ENCODE measurements at places on chromosomes 3 and 15.
A peak's percentile ranks its signal among the peaks of the same experiment; 100 is the strongest.

DNA sequence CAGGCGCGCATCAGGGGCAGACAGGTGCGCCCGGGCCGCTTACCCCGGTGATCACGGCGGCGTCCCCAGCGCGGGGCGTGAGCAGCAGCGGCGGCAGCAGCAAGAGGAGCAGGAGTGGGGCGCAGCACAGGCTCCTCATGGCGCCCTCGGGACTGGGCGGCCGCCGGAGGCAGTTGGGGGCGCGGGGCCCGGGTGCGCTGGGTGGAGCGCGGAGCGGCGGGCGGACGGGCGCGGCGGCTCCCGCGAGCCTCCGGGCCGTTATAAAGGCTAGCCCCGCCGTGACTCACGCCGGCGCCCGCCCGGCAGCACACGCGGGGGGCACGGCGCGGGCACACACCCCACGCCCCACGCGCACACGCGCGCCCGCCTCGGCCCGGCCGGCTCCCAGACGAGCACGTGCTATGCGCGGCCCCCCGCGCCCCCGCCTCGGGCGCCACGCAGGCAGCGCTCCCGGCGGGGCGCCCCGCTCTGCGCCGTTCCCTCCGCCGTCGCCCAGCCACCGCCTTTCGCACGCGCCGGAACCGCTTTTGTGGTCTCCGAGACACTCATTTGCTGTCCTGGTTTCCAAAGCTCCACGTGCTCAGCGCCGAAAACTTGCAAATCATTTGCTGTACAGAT lies at the start of gene PROK2:
TSS of gene PROK2 (minus strand) at position 235 of the 618 bp plus-strand sequence. CDS start at position 139, 96 bp downstream.
- no peak for DNase-seq

GRCh38 chr3:129560269-129560787 lies 17.4 kb downstream of the H1-8 start:
- peak; percentile 51 for DNase-seq

GRCh38 chr15:25797936-25798901 lies 64.9 kb downstream of the ATP10A start:
- DNase-seq: no peak

DNA sequence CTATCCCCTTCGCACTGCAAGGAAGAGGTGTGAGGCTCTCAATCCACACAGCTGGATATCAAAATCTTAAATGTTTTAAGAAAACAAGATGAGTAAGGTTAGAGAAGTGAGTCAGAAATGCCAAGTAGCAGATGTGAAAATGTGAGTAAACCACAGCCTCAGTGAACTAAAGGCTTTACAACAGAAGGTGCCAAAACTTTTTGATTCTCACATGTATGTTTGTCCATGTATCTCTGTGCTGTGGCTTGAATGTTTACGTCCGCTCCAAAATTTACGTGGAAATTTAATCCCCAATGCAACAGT lies 126.8 kb upstream of the PFN2 start:
- DNase-seq: no peak

DNA sequence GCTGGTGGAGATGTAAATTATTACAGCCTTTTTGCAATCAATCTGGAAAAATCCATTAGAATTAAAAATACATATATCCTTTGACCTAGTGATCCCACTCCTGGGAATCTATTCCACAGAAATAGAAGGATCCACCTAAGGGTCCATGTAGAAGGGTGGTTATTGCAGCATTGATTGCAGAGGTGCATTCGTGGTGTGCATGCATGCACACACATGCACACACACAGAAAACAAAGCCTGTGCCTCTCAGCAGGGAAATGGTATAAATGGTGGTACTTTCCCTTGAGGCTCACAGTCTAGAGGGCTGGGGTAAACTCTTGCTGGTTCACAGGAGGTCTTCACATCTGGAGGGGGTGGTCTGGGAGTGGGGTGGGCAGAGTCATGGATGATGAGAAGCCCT lies 19.4 kb upstream of the ADPGK start:
- no peak for DNase-seq

GRCh38 chr15:39331584-39331983 lies 249.3 kb upstream of the THBS1 start:
- DNase-seq: no peak

DNA sequence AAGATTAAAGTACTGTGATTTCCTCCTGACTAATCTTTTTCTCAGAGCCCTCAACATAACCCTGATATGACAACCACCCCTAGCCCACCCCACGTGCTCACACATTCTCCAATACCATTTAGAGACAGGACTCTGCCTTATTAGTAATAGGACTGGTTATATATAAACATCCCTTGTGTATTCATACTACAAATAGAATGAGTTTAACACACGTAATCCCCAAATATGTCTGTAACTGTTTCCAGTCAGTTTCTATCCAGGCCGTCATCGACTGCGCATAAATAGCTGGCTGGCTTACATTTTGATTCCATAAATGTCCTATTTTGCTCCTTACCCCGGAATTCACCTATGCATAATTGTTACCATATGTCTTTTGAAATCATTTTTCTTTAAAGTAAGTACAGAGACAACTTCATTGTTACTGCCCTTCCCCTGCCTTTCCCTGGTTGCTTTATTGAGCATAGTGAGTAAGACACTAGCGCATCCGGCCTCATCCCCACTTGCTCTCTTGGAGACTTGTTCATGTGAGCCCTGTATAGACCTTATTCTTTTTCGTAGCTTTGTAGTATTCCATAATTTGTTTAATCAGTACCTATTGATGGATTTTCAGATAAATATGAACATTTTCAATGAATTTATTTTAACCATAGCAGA lies 3.5 kb upstream of the P2RY14 start:
- DNase-seq: no peak

- DNase-seq: no peak
Measured at GRCh38 chr15:51224428-51224827, 114.0 kb downstream of the CYP19A1 start.

- DNase-seq: no peak
Measured at GRCh38 chr15:44261007-44261706, 27.4 kb upstream of the GOLM2 start.

DNA sequence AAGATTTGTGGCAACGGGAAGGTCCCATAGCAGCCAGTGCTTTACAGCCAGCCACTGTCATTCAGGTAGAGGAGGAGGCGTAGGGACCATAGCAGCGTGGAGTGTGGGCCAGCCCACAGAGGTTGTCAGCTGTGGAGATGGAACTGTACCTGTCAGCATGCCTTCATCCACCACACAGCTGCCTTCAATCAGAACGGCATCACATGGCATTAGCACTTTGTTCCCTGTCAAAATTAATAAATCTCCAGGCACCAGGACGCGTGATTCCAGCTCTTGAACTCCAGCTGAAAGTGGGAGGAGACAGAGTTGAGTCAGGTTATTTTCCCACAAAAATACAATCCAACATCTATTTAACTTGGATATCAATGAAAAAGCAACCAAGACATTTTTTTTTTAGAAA lies 84.0 kb downstream of the ATP13A4 start:
- no peak for DNase-seq

GRCh38 chr3:173395412-173396181 lies 1.9 kb upstream of the NLGN1 start:
- DNase-seq: peak; percentile 70

- DNase-seq: no peak
Measured at GRCh38 chr15:41634072-41634626, 26.1 kb upstream of the MGA start.
